ENCODE measurements at places on chromosomes 7 and 10.

- no peak for DNase-seq
Observed at GRCh38 chr7:114889646-114890285, 32.1 kb upstream of the MDFIC start.

DNA sequence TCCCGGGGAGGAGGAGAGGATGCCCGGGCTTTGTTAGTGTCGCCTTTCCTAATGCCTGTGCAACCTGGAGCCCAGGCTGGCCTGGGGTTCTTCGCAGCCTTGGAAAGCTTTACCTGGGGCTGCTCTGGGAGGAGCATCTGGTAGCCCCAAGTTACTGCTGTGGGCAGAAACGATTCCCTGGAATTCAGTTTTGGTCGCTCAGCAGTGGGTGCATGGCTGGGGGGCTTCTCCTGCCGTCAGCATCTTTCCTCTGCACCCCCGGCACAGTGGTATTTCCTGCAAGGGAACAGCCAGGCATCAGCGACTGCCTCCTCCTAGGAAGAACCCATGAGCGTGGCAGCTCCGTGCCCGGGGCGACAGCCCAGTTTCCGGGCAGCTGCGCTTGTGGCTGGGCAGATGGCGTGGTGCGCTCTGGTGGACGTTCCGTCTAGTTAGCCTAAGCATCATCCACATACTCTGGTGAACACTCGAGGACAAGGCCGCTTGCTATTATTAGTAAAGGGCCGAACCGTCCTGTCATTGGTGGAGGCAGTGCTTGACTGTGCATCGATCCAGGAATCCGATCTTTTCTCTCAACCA, 107.0 kb upstream of the BTBD16 start:
- no peak for DNase-seq

DNA sequence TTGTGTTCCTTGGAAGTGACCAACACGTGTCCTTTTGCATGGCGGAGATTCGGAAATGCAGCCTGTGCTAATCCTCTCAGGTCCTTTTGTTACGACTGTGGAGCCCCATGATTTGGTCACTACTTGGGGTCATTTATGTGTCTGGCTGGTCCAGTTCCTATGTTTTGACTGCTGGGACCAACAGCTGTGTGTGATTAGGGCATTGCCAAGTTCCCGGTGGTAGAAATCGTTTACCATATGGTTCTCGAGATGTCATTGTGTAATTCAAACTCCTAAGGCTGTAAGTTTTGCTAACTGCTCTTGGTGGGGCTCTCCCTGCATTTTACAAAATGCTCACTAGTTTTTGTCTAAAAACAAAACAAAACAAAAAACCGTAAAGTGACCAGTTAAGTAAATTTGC, 62.0 kb downstream of the CCNY start:
- peak; percentile 27 for DNase-seq

GRCh38 chr7:140316165-140316661, 82.1 kb downstream of the SLC37A3 start:
- no peak for DNase-seq

DNA sequence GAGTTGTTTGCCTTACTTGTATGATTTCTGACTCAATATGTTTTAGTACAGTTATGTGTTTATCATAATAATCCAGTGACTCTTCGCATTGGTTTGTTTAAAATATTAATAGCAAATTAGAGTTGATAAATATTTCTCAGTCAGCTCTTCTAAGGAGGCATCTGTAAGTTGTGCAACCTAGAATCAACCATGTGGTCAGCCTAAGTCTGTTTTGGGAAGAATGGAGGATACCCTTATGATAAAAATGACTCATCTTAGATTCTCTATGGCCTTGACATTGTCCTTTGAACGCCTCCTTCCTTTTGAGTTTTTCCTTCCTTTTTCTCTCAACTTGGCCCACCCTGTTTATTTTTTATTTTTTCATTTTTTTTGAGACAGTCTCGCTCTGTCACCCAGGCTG, 18.8 kb downstream of the DNAJC9 start:
- no peak for DNase-seq

All from NCI-H2171 treated with DMSO at 0.1 percent for 48 hours (cell line).